Ovary (tissue), 10 donors: ENCODE measurements at places on chromosomes 11 and 22. TPM values are rescaled to one million over a fixed set of nuclear protein-coding genes. Genes with fewer than 3 reads are reported as not detected.

GRCh38 chr11:85813721-85814120 lies 2.8 kb upstream of the SYTL2 start:
- DNase-seq: no peak

Gene RFPL2
- not detected for total RNA-seq

DNA sequence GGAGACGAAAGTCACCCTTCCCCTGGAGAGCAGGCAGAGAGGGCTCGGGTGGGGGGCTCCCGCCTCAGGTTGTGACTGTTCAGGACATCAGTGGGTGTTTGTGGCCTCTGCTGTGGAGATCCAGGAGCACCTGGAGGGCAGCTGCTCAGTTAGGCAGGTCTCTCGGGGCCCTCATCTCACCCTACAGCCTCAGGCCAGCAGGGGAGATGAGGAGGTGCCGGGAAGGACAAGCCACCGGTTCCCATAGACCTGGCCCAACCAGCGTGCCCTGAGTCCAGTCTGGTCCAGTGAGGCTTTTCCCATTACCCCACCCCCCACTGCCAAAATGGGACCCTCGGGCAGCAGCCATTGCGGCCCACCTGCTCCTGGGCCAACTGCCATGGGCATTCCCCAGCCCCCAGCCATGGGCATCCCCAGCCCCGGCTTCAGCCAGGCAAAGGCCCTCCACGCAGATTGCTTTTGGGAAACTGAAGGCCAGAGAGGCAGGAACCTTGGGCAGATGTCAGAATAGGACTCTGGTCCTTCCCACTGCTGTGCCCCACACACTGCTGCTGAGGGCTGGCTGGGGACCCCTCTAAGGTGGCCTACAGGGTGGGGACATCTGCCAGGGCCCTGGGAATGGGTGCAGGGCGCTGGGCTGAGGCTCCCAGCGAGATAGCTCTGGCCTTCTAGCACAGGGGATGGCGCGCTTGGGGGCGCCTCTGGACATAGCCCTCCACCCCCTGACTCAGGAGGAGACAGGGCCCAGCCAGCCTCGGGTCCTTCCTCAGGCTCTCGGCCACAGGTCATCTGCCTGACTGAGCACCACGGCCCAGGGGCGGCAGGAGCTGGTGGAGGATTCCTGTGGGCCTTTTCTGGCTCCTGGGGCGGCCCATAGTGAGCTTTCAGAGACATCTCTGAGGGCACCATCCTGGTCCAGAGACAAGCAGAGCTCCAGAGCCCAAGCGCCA lies 4.8 kb downstream of the PIM3 start:
- DNase-seq: peak; percentile 16

DNA sequence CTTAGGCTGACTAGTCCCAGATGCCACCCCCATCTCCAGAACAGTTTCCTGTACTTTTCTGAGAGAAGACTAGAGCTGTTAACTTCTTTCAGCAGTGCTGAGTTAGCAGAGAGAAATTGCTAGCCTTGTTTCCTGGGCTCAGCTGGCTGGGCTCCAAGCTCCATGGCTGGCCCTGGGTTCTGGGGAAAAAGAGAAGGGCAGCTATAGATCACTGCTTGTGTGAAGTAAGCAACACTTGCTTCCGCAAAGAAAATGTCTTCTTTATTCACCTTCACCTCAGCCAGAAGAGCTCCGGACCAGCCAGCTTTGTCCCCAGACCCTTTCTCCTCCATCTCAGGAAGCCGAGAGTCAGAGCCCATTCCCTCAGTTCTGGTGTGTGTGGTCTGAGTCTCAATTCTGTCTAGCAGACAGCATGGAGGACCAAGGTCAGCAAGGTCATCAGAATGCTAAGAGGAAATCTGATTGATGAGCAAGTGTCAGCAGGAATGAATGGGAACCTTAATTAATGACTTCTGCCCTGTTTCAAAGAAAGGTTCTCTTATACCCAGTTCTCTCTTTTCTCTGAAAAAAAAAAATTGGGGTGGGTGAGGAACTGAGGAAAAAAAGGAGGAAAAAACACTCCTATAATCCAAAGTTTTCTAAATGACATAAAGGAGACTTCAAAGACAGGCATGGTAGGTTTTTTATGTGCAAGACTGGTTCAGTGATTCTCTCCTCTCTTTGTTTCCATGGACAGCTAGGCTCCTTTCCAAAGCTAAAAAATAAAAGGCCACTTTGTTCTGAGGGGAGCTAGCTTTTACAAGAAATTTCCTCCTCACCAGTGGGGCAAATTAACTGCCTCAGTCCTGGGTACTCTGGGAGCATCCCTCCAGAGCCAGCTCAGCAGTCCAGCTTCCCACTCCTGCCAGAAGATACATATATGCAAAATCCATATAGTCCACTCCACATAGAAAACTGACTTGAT lies 63.6 kb upstream of the FAM181B start:
- DNase-seq: no peak

GRCh38 chr11:94771390-94771789 lies 3.2 kb downstream of the AMOTL1 start:
- no peak for DNase-seq

Gene ACRV1
- total RNA-seq: not detected

DNA sequence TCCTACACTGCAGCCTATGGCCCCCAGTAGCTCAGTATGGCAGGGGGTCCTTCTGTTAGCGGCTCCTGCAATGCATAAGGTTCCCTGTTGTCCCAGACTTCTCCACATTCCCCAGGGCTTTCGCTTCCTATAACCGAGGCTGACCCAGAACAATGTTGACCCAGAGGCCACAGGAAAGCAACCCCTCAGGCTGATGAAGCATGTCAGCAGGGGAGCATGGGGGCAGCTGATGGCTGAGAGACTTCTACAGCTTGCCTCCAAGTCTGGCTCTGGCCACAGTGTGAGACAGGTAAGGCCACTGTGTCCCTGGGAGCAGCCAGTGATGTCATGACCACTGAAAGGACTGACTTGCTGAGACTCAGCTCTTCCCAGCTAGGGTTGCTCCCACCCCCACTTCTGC lies 12.5 kb upstream of the PPFIBP2 start:
- no peak for DNase-seq

Gene CD248
- 14.9 TPM for total RNA-seq

Gene TRIM44
- 45.8 TPM for total RNA-seq

- DNase-seq: no peak
These were observed 4.2 kb downstream of the ZNF280A start for GRCh38 chr22:22515890-22516289.

DNA sequence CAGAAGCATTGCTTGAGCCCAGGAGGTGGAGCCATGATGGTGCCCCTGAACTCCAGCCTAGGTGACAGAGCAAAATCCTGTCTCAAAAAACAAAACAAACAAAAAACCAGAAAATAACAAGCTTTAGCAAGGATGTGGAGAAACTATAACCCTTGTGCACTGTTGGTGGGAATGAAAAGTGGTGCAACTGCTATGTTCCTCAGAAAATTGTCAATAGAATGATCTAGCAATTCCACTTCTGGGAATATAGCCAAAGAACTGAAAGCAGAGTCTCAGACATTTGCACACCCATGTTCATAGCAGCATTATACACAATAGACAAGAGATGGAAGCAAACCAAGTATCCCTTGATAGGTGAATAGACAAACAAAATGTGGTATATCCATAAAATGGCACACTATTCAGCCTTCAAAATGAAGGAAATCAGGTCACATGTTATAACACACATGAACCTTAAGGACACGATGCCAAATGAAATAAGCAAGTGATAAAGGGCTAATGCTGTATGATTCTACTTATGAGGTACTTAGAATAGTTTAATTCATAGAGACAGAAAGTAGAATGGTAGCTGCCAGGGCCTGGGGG lies 15.9 kb downstream of the KLHL22 start:
- DNase-seq: no peak

- DNase-seq: no peak
These were observed 88.3 kb upstream of the PRDM11 start for GRCh38 chr11:45057938-45058646.

DNA sequence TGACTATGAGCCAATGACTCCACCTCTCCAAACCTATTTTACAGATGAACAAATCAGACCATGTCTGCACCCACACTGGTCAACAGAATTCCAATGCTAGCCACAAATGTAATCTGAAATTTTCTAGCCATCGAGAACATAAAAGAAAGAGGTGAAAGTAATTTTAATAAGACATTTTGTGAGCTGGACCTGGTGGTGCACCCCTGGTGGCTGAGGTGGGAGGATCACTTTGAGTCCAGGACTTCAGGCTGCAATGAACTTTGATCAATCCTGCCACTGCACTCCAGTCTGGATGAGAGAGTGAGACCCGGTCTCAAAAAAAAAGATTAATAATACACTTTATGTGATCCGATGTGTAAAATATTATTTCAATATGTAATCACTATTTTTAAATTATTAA lies 9.4 kb upstream of the RNF185 start:
- DNase-seq: no peak

DNA sequence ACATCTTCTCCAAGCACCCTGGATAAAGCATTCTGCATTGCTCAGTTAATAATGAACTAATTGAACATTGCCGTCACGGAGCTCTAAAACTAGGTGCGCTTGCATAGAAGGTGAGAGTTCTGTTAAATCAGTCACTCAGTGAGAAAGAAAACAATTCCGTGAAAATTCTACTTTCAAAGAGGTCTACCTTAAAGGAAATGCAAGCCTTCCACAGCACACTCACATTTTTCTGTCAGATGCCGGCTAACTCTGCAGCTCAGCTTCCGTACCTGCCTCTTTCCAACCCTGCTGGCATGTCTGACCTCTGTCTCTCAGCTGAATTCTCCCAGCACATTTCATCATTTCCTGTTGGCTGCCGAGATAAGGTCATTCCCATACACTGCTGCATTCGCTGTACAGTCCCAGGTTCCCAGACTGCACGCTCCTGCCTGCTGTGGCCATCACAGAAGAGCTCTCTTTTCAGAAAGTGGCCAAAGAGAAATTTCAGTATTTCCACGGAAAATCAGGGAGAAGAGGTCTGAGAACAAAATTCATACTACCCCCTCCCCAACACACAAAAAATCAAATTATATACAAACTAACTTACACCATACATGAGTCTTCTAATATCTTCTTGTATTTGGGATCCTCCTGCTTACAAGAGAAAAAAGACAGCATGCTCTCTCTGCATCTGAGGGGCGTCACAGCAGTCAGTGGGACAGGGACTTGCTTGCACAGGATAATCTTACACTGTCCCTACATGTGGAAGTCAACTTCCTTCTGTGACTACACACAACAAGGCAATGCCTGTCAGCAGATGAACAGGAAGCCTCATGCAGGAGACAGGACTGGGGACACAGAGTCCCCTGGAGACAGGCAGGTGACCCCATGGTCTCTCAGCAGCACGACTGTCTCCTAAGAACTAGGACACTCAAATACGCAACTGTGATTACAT lies 55.1 kb downstream of the PACSIN2 start:
- no peak for DNase-seq

DNA sequence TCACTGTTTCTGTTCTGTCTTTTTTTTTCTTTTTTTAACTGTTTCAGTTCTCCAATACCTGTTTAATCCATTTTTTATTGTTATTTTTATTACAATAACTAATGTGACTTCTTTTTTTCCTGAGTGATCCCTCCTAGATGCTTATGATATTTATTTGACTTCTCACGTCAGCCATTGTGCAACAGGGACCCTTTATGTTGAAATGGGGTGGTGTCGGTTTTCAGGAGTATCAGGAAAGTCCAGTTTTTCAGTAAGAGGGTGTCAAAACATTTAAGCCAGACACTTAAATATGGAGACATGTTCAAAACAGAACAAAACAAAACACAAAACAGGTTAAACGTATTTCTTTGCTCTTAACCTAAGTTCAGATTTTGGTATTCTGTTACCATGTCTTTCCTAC lies 418.8 kb downstream of the DYNC2H1 start:
- no peak for DNase-seq

GRCh38 chr22:32339190-32340012 lies 18.3 kb upstream of the RFPL3 start:
- no peak for DNase-seq
